ENCODE measurements at places on chromosomes 2 and 18.

- DNase-seq, result no peak
Measured at GRCh38 chr2:226934546-226935201, 98.8 kb downstream of the RHBDD1 start.

- DNase-seq, result no peak
Measured at GRCh38 chr2:190974629-190975361, 39.2 kb downstream of the STAT1 start.

GRCh38 chr2:112887964-112888749, 22.8 kb upstream of the IL37 start:
- no peak for DNase-seq

- no peak for DNase-seq
Measured at GRCh38 chr2:237672731-237673129, 45.3 kb downstream of the LRRFIP1 start.

DNA sequence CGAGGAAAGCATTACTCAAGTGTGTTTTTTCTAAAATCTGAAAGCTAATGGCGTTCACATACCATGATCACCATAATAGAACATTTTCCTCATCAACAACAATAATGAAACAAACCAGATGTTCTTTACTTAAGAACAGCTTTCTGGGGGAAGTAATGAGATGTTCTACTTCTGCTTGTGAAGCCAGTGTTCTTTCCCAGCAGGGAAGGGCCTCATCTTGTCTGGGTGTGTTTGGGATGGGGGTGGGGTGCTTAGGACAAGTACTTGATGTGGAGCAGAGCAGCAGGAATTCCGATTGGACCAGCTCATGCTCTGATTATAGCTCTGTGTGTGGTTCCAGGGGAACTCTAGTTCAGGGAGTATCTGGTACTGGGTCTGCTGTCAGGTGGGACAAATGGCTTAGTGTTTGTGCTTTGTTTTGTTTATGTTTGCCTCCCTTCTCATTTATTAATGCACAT, 163.0 kb upstream of the NOSTRIN start:
- DNase-seq, result no peak

- DNase-seq, result no peak
Measured at GRCh38 chr2:158644139-158644538, 151.0 kb upstream of the DAPL1 start.

DNA sequence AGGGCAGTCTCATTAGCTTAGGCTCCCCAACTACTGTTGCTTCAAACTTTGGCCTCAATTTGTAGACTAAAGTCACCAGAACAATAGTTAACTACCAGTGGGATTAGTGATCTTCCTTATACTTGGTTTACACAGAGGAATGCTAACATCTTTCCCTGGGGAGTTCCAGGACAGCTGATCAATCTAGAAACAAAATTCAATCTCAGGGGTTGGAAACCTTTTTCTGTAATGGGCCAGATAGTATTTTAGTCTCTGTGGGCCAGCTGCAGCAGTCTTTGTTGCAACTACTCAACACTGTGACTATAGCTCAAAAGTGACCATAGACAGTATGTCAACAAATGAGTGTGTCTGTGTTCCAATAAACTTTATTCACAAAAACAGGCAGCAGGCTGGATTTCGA, 85.7 kb downstream of the METTL8 start:
- no peak for DNase-seq

Measured in NCI-H1436 (cell line).